T-helper 2 cell (primary cell): ENCODE measurements at places on chromosomes 5 and 9.

DNA sequence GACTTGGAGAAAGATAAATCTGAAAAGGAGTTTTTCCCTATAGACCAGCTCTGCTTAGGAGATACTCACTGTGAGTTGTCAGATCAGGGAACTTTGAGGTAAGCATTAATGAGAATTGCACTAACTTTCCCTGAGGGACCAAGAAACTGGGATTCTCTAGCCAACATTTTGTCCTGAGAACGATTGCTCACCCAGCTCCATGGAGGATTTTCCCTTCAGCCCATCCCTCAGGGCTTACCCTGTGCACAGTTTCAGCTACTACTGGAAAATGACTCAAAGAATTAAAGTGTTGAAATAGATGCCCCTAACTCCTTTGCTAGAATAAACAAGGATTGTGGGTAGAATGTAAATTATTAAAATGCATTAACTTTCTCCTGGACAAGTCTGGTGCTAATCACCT is 237.2 kb upstream of the IL12B start:
- no peak for DNase-seq

DNA sequence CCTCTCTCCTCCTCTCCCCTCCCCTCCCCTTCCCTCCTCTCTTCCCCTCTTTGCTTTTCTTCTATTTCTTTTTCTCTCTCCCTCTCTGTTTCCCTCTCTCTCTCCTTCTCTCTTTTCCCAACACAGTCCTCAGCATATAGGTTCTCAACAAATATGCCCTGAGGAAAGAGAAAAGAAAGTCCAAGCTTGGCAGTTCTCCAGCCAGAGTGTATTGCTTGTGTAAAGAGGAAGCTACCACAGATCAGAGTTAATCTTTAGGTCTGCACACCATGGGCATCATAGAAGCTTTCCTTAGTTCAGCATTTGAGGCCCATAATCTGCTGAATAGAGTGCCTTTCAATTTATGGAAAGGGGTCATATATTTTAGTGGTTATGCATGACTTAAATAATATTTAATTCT is 382.8 kb upstream of the WWC1 start:
- DNase-seq: no peak

- DNase-seq: no peak
Measured at GRCh38 chr9:94631599-94631998, 7.7 kb downstream of the FBP1 start.

DNA sequence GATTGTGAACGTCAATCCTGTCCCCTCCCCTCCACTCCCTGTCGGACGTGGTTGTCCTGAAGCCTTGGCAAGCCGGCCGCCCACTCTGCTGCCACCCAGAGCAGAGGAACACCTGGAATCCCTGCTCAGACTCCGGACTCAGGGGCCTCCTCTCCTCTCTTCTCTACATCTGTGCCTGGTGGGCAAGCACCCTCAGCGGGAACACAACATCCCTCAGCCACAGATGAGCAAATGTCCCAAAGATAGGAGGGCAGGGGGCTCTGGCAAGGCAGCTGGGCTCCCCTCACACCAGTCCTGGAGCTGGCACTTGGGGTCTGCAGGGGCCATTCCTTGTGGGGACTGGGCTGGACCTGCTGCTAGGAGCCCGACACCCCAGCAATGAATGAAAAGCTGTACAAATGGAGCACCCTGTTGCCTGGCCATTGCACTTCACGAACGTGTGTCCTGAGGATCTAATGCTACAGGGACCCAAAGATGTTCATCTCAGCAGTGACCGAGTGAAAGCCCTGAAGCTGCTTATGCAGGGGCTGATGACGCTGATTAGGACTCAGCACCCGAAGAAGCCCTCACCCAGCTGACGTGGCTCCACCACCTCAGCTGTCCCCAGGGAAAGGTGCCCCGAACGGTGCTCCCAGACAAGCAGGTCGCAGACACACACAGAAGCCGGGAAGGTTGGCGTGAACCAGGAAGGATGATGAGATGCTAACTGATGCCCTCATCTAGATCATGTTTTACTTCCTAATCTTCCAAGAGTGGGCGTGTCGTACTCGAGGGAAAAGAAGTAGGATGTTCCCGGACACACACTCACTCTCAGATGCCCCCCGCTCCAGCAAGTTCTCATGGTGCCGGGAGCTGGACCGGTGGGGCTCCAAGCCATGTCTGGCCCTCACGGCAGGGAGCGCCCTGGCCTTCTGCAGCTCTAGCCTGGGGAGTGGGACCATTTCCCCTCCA is 177.0 kb upstream of the PPP1R26 start:
- DNase-seq: no peak

- DNase-seq: no peak
Measured at GRCh38 chr5:176352116-176352878, 9.3 kb downstream of the KIAA1191 start.

GRCh38 chr9:134575103-134575900 is 66.3 kb upstream of the COL5A1 start:
- DNase-seq: no peak

DNA sequence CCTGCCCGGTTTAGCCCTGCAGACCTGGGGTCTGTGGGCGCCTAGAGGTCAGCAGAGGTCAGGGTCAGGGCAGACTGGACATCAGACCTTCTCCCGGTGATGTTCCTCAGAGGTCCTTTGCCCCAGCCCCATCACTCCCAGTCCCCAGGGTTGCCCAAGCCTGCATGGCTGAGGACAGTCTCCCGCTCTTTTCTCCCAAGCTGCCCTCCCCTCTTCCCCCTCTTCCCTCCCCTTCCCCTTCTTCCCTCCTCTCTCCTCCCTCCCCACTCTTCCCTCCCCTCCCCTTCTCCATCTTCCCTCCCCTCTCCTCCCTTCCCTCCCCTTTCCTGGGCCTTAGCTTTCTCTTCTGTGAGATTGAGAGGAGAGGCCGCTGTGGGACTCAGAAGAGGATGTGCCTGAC is 10.4 kb downstream of the LHX3 start:
- no peak for DNase-seq

DNA sequence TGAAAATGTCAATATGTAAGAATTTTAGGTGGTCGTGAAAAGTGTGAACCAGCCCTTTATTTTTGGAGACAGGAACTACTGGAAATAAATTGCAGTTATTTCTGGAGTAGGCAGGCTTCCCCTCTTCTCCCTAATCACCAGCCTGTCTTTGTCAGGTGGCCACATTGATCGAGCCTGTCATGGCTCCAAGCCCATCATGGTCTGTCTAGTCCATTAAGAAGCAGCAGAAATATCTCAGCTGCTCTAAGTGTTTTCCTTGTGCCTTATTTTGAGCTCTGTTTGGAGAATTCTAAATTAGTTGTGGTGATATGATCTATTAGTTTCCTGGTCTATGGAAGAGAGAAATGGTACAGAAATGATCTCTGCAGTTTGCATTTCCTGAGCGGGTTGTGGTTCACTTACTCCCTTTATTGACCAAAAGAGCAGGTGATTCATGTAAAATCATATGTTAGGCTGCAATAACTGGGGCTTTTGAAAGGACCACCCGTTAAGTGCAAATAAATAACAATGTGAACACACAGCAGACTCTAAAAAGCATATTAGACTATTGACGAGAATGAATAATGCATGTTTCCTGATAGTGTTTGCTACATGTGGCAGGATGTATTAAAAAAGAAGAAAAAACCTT is 42.3 kb downstream of the BASP1 start:
- no peak for DNase-seq

DNA sequence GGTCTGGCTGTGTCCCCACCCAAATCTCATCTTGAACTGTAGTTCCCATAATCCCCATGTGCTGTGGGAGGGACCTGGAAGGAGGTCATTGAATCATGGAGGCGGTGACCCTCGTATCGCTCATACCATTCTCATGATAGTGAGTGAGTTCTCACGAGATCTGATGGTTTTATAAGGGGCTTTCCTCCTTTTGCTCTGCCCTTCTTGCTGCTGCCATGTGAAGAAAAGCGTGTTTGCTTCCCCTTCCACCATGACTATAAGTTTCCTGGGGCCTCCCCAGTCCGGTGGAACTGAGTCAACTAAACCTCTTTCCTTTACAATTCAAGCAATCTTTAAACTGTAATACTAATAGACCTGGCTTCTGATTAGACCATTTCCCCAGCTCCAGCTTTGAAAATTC is 92.2 kb upstream of the SARDH start:
- DNase-seq: no peak

DNA sequence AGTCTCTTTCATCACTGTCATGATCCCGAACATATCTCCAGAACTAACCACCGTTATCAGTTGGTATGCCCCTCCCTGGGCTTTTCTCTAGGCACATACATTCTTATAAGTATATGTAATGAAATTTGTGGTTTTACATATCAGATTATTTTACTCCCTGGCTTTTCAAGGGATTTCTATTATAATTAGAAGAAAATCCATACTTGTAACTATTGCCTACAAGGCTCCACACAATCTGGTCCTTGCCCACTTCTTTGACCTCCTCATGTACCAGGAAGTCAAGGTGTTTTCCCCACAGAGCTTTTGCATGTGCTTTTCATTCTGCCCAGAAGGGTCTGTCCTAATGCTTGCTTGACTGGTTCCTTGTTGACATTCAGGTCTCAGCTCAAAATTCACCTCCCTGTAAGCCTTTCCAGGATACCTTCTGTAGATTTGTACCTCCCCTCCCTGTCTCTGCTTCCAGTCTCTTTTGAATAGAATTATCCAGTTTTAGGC is 33.6 kb upstream of the HSD17B4 start:
- DNase-seq: no peak

GRCh38 chr5:156896546-156896945 is 46.5 kb downstream of the PPP1R2B start:
- DNase-seq: no peak

DNA sequence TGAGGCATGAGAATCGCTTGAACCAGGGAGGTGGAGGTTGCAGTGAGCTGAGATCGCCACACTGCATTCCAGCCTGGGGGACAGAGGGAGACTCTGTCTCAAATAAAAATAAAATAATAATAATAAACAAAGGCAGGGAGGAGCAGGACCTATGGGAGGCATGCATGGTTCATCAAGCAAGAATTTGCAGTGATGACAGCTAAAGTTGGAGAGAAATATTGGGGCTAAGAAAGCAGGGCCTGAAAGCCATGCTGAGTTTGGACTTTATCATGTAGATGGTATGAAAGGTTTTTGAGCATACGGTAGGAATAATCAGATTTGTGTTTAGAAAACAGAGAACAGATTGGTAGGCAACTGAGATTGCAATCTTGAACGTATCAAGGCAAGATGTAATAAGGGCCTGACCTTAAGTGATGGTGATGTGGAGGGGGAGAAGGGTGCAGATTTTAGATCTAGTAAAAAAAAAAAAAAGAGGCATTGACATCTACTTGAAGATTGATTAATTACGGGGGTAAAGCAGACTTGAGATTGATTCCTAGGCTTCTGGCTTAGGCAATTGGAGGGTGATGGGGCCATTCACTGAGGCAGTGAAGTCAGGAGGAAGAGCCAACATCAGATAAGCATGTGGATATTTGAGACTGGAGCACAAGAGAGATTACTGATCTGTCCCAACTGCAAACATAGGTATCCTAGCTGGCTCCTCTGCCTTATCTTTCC is 50.7 kb downstream of the CFAP95 start:
- no peak for DNase-seq

GRCh38 chr9:121651295-121652020 is at the start of gene DAB2IP:
DAB2IP (plus strand) TSS chr9:121651634; CDS start chr9:121651776, 142 bp downstream.
- DNase-seq: no peak

DNA sequence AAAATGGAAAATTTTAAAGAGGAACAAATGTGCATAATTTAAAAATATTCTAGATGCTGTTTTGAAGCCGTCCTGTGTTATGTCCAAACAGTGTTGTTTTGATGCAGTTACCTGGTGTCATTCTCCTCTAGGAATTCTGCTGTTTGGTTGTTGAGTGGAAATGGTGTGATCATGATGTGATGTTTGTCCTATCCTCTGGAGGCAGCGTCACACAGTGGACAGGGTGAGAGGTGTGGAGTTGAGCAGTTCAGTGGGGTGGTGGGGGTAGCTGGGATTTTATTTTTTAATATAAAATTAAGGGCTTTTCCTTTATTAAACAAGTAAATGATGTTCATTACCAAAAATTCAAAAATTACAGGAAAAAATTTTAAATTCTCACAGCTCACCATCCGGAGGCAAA is 31.2 kb downstream of the PRDM6 start:
- DNase-seq: no peak

DNA sequence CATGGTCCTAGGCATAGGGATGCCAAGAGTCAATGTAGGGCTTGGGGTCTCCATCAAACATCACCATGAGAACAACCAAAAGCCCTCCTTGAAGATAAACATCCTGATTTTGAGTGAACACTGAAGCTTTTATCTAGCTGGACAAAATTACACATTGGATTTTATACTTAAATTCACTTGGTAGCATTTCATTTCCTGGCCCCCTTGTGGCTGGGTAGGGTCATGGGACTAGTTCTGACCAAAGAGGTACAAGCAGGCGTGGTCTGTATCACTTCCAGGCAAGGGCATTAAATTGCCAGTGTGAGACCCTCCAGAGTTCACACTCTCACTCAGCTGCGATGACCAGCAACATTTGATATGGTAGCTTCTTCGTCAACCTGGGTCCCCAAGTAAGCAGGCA is 320.3 kb downstream of the ACTL7B start:
- DNase-seq: no peak

GRCh38 chr5:168939156-168939800 is 360.1 kb upstream of the PANK3 start:
- no peak for DNase-seq

- DNase-seq: no peak
Measured at GRCh38 chr5:149358868-149359495, 1.1 kb downstream of the PCYOX1L start.

GRCh38 chr5:174378121-174378874 is 332.8 kb downstream of the NSG2 start:
- no peak for DNase-seq

DNA sequence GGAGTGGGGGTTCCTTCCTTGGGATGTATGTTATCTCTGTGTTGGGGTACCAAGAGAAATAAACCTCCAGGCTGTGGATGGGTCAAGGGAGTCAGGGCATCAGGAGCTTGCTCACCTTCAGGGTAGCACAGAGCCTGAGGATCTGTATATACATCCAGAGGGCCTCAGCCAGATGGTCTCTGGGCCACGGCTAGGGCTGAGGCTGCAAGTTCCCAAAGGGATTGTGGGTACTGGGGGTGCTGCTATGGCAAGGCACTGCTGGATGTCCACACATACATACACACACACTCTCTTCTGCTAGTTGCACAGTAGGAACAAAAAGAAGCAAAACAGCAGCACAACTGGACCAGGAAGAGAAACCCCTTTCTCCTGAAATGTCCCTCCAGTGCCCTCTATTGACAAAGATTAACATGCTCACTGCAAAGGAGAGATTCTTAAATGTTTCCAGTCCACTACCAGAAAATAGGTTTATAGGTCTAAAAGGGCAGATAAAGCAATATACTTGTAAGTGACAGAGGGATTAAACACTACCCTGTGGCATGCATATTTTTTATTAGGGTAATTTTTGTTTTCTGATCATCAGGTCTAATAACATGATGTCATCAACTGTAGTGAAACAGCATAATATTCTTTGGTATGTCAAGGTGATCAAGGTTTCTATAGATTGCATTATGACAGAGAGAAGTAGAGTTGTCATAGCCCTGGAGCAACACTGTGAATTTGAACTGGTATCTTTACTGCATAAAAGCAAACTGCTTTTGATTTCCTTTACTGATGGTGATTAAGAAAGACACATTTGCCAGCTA is 56.3 kb upstream of the KCNN2 start:
- DNase-seq: no peak

GRCh38 chr9:94140418-94140780 is 56.1 kb downstream of the PTPDC1 start:
- DNase-seq: no peak

- no peak for DNase-seq
Measured at GRCh38 chr9:109120204-109120789, 550 bp upstream of the TMEM245 start.
